Vagina (tissue), 2 donors: ENCODE measurements at places on chromosomes 16 and 17.
A peak's percentile ranks its signal among the peaks of the same experiment; 100 is the strongest.

DNA sequence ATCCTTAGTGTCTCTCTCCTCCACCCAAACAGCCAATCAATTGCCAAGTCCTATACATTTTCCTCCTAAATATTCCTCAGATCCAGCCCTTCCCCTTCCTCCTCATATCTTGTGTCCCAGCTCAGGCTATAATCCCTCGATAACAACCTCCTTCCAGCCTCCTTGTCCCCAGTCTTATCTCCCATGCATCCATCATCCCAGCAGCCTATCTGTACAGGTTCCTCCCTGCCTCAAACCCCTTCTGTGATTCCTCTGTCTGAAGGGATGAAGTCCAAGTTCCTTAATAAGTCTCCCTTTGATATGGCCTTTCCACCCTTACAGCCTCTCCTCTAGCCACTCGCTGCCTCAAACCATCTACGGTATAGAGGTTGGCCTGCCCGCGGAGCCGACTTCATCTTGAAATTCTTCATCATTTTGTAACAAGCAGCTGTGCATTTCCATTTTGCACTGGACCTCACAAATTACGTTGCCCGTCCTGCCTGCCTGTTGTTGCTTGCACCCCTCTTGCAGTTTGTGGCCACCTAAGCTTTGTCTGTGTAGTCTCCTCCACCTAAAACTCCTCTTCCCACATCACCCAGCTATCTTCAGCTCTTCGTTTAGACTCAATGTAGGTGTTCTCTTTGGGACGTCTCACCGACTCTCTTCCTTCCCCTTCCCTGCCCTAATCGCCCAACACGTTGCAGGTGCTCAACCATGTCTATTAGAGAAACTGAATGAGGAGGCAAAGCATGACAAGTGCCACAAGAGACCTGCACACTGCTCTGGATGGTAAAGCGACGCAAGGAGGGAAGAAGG is 786 bp upstream of the CDK5RAP3 start:
- no peak for DNase-seq

GRCh38 chr17:78884148-78884825 is 18.7 kb downstream of the CEP295NL start:
- DNase-seq, result no peak

- no peak for DNase-seq
Observed at GRCh38 chr17:28306954-28307401, 12.0 kb upstream of the TMEM97 start.

GRCh38 chr17:56943505-56944125 is 17.2 kb downstream of the COIL start:
- DNase-seq, result no peak

DNA sequence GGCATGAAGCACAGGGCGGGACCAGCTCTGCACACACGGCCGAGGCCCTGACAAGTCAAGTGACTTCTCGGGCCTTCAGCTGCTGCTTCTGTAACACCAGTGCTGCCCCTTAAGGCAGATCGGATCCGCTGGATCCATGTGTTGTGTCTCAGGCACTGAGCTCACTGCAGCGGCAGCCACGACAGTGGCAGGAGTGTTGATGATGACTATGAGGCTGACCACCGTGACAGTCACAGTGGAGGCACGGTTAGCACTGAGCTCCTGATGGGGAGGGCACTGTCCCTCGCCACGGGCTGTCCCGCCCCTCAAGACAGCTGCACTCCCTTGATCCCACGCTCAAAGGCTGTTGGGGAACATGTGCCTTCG is 29.4 kb downstream of the PEMT start:
- DNase-seq, result no peak

DNA sequence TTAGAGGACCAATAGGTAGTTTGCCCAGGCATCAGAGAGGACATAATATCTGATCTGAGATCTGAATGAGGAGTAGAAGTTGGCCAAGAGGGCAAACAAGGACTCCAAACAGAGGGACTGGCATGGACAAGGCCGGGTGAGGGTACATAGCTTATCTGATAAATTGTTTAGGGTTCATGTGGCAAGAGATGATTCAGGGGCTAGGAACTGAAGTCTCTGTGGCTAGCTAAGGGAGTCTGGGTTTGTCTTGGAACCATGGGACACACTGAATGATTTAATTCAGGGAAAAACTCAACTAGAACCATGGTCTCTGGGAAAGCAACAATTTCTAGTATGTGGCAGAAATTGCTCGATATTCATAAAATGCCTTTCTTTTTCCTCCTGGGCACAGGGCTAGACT is 4.1 kb upstream of the AQP8 start:
- no peak for DNase-seq

GRCh38 chr17:41725134-41725533 is 9.3 kb downstream of the HAP1 start:
- no peak for DNase-seq

GRCh38 chr16:14070877-14071575 is at the start of gene MRTFB:
Gene MRTFB, plus strand, starts transcription at chr16:14071319. Its CDS starts 69,288 bp downstream, at chr16:14140607.
- DNase-seq, result no peak

GRCh38 chr17:68205808-68206720 is 41.8 kb upstream of the AMZ2 start:
- DNase-seq, result peak; percentile 84

DNA sequence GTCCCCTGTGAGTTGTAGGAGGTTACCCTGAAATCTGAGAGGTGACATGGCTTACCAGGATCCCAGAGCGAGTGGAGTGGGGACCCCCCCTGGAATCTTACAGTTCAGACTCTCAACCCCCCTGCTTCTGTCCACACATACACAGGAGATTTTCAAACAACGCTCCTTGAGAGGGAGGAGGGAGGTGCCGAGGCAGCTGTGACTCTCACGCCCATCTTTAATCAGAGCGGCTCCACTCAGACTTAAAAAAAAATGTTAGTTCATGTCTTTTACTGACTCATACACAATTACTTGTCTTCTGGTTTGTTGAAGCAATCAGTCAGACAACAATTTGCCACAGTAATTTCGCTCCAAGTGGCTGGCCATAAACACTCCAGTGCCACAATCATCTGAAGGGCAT is 15.4 kb upstream of the TMEM220 start:
- DNase-seq, result peak; percentile 87

GRCh38 chr17:67558740-67559380 is 158.9 kb upstream of the NOL11 start:
- DNase-seq, result no peak

DNA sequence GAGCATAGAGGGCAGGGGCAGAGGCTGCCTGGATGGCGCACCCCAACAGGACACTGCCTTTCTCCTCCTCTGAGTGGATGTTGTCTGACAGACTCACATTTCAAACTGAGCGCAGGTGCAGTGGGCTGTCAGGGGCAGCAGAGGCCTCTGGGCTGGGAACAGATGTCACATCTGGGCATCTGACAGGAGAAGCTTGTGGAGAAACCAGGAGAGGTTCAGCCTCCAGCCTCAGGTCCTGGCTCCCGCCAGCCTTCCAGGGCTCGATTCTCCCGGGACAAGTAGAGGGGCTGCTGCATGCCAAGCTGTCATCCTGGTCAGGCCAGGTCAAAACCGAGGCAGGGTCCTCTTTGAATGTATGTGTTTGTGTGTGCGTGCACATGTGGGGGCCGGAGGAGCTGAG is 67.7 kb upstream of the SDK2 start:
- no peak for DNase-seq

- no peak for DNase-seq
Observed at GRCh38 chr16:75503801-75504200, 8.6 kb upstream of the CHST6 start.

- no peak for DNase-seq
Observed at GRCh38 chr16:47276522-47276921, 132.8 kb upstream of the NETO2 start.

GRCh38 chr16:30430428-30430970 is 669 bp upstream of the DCTPP1 start:
- no peak for DNase-seq

DNA sequence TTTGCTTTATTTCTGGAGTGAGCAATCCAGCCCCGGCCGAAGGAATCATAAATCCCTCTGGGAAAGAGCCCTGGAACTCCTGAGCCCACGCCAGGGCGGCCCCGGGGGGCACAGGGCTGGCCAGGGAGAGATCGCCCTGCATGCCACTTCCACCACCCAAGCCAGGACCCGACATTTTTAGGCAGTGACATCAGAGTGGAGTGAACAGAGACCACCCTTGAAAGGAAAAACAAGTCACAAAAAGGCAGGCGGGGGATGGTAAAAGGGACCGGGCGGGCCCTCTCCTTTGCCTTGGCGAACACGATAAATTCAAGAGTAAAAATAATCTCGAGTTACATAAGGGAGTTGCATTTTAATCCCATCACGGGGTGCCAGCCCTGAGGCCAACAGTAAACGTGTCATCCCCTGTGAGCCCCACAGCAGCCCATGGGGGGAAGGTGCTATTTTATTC is 284.1 kb downstream of the C16orf95 start:
- no peak for DNase-seq

GRCh38 chr17:1491443-1492248 is 840 bp downstream of the MYO1C start:
- peak; percentile 92 for DNase-seq

DNA sequence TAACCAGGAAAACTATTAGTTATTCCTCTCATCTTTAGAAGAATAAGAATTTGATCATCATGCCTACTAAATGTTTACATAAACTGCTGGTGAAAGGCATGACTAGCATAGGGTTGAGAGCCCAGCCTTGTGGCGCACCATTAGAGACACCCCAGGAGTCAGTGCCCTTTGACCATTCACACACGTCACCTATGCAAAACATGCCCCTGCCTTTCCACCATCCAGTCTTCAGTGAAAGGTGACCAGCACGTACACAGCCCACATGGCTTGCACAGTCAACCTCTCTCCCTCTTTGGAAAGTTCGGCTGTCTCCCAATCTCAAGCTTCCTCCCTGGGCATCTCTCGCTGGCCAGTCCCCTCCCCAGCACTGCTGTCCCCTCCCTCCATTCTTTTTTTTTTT is 150.3 kb downstream of the ENGASE start:
- DNase-seq, result no peak

- no peak for DNase-seq
Observed at GRCh38 chr17:72749119-72749572, 343.3 kb downstream of the SLC39A11 start.

DNA sequence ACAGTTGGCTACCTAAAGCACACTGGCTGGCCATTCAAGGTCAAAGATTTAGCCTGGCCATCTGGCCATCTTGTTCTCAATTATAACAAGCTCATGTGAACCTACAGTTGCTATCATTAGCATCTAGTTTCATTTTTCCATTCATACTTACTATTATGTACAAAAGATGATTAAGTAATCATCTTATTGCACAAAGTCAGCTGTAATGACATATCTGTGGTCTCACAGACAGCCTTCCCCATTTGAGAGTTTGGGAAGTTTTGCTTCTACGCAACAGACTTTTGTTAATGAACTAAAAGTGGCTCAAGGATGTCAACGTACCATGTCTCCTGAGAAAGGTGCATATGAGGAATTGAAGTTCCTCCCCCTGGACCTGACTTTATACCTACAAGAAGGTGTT is 51.3 kb downstream of the HS3ST3B1 start:
- no peak for DNase-seq

- DNase-seq, result no peak
Observed at GRCh38 chr17:65022751-65023700, 33.5 kb downstream of the GNA13 start.

GRCh38 chr16:12153662-12154061 is 177.1 kb downstream of the SNX29 start:
- DNase-seq, result no peak

DNA sequence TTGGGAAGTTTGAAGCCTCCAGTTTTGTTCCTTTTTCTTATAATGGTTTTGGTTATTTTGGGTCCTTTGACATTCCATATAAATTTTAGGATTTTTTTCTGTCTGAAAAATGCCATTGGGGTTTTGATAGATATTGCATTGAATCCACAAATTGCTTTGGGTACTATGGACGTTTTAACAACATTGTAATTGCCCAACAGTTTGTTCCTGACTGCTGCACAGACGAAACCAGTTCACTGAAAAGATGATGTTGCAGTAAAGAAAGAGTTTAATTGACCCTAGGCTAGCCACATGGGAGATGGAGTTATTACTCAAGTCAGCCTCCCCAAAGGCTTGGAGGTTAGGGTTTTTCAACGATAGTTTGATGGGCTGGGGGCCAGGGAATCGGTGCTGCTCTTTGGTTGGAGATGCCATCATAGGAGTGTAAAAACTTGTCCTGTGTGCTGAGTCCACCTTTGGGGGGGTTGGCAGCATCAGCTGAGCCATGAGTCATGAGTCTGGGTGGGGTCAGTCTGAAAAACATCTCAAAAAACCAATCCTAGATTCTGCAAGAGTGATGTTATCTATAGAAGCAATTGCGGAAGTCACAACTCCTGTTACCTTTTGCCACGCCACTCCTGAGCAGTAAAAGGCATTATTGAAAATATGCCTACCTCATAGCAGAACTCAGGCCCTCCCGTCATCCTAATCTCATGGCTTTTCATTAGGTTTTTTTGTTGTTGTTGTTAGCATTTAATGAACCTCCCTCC is 2.7 kb upstream of the PRSS41 start:
- DNase-seq, result no peak

DNA sequence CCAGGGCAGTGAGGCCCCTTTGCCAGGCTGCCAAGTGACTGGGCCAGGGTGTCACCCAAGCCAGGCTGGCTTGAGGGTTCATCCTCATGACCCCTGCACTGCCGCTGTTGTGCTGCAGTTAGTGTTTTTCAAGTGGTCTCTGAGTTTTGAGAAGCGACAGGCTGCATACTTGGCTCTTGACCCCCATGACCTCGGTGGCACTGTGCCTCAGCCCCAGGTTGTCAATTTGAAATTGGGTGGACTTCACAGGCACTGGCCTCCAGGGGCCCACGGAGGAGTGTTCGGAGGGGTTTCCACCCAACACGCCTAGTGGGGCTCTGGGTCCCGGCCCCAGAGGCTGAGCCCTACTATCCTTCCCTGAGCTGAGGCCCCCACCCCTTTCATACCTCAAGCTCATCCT is 42.7 kb downstream of the DHRS7B start:
- DNase-seq, result no peak

DNA sequence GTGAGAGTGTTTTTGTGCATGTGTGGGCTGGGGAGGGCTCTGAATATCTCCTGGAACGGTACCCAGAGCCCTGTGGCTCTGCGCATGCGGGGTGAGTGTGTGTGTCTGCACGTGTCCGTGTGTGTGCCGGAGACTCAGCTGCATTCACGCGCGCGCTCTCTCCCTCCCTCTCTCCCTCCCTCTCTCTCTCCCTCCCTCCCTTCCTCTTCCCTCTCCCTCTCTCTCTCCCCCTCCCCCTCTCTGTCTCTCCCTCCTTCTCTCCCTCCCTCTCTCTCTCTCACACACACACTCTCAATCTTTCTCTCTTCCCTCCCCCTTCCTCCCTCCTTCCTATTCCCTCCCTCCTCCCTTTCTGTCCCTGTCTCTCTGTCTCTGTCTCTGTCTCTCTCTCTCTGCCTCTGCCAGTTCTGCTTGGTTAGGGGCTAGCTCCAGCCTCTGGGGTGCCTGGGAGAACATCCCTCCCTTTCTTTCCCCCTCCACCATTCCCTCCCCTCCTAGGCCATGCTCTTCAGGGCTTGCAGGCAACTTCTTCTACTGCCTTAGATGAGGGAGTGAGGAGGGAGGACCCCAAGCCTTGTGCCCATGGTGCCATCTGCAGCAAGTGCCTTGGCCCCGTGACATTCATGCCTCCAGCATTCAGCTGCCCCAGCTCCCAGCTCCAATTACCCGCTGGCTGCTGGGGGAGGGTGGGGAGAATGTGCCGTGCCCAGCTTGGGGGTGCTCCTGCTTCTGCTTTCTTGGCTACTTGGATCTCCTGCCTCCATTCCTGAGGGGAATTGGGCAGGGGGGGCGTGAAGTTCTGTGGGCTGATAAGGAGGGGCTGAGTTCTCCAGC is 6.4 kb downstream of the THRA start:
- DNase-seq, result no peak
